Ovary (tissue), 10 donors: ENCODE measurements at places on chromosomes 5 and 9. TPM values are rescaled to one million over a fixed set of nuclear protein-coding genes. Genes with fewer than 3 reads are reported as not detected.

The MARCOL gene
- not detected for polyA plus RNA-seq

The SPINK4 gene
- polyA plus RNA-seq: not detected

The SYK gene
- polyA plus RNA-seq: 9.2 TPM

The RNF44 gene
- polyA plus RNA-seq: 23.8 TPM

The INSYN2B gene
- 0.12 TPM for polyA plus RNA-seq

The PCDHB14 gene
- polyA plus RNA-seq: 4.5 TPM

The EPB41L4B gene
- polyA plus RNA-seq: 14.0 TPM

The NME5 gene
- polyA plus RNA-seq: 6.2 TPM

The C5orf63 gene
- polyA plus RNA-seq: 1.7 TPM

The FGF18 gene
- 0.27 TPM for polyA plus RNA-seq

The OLFM1 gene
- 22.3 TPM for polyA plus RNA-seq

The GPR21 gene
- polyA plus RNA-seq: 0.39 TPM

The GLRA1 gene
- polyA plus RNA-seq: not detected

The TXNDC15 gene
- 150 TPM for polyA plus RNA-seq

The SLC6A18 gene
- polyA plus RNA-seq: not detected

The PDGFRB gene
- 183 TPM for polyA plus RNA-seq

The CDC20B gene
- polyA plus RNA-seq: not detected

The TLR4 gene
- 3.4 TPM for polyA plus RNA-seq

The NUTM2F gene
- not detected for polyA plus RNA-seq
